CD4-positive, alpha-beta T cell treated with Interleukin-4 for 4 hours (primary cell): ENCODE measurements at places on chromosomes 11 and 22.
A peak's percentile ranks its signal among the peaks of the same experiment; 100 is the strongest.

- DNase-seq = no peak
These were observed 28.9 kb downstream of the DEUP1 start for GRCh38 chr11:93359396-93359795.

GRCh38 chr11:14635546-14635945 is 8.1 kb upstream of the PDE3B start:
- DNase-seq = peak; percentile 45

DNA sequence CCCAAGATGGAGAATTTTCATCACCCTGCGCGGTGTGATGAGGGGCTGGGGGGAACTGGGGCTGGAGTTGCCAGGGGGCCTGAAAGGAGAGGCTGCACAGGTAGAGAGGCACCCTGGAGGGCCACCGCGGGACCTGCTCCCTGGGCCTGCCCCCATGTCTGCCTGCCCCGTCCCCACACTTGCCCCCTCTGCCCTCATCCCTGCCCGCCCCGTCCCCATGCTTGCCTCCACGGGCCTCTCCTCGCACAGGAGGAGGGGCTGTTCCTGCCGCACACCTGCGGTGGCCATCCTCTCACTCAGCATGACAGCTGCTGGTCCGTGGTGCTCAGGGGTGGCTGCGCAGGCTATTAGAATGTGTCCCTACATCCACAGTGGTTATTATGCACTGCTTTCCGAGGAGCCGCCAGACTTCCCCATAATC is 43.5 kb downstream of the LINC01488 start:
- DNase-seq = no peak

DNA sequence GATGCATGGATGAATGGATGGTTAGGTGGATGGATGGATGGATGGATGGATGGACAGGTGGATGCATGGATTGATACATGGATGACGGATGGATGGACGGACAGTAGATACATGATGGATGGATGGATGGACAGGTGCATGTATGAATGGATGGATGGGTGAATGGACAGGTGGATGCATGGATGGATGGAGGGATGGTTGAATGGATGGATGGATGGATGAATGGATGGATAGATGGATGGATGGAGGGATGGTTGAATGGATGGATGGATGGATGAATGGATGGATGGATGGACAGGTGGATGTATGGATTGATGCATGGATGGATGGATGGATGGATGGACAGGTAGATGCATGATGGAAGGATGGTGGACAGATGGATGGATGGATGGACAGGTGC is 51.7 kb downstream of the MACROD1 start:
- no peak for DNase-seq

- DNase-seq = no peak
These were observed 86.4 kb upstream of the TMEM45B start for GRCh38 chr11:129729216-129729615.

- DNase-seq = no peak
These were observed 109.1 kb upstream of the LMO1 start for GRCh38 chr11:8372641-8373381.

DNA sequence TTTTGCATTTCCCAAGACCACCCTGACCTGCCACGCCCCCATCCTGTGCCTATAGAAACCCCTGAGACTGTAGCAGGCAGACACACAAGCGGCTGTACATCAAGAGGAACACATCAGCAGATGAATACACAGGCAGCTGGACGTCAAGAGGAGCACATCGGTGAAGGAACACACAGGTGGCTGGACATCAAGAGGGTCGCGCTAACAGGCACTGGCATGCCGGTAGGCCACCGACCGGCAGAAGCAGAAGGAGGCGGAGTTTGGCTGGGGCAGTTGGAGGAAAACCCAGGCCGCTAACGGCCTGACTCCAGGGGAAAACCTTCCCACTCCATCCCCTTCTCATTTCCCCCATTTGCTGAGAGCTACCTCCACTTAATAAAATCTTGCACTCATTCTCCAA is 5.4 kb upstream of the IPO7 start:
- no peak for DNase-seq

DNA sequence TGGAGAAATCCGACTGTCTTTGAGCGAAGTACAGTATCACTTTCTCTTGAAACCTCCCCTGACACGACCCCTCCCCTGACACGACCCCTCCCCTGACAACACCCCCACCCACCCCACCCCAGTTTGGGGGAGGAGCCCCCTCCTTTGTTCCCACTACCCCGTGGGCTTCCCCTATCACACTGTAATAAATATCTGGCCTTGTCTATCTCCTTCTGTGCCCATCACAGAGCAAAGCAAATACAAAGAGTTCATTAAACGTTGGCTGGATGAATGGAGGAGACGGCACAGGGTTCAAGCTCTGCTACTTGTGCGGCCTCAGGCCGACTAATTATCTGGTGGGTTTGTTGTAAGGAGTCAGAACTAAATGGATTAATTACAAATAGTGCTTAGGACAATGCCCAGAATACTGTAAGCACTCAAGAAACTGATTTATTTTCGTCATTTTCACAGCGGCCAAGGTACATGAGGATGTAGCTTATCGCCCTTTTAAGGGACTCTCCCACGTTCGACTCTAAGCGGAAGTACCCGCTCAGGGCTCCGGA is 628 bp upstream of the GGA1 start:
- no peak for DNase-seq

DNA sequence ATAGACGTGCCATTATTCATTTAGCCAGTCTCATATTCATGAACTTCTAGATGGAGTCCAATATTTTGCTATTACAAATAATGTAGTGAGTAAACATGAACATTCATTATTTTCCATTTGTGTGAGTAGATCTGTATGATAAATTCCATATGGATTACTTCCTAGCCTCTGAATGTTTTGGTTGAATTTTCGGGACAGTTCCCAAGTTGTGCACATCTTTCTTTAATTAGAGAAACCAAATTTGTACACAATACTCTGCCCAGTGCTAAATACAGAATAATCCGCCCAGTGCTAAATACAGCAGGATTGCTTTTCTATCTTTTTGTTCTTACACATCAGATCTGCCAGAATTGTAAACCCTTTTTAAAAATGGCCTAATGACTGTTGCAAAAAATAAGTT is 17.1 kb upstream of the APLP2 start:
- no peak for DNase-seq

GRCh38 chr11:131999084-131999483 is 628.7 kb downstream of the NTM start:
- no peak for DNase-seq

DNA sequence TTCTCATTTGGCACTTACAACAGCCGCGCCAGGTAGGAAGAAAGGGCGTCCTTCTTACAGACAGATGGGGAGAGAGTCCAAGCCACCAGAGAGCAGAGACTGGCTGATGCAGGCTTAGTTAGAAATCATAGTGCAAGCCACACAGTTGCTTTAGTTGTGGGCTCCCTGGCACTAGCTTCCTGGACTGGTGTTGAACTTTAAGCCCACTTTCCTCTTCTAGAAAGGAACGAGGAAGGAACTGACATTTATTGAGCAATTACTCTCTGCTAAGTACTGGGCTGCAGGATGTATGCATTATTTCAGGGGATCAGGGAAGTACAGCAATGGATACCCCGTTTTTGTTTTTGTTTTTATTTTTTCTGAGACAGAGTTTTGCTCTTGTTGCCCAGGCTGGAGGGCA is 3.0 kb downstream of the BACE1 start:
- DNase-seq = no peak

- DNase-seq = no peak
These were observed 7.5 kb downstream of the ALDH3B2 start for GRCh38 chr11:67666676-67667489.

DNA sequence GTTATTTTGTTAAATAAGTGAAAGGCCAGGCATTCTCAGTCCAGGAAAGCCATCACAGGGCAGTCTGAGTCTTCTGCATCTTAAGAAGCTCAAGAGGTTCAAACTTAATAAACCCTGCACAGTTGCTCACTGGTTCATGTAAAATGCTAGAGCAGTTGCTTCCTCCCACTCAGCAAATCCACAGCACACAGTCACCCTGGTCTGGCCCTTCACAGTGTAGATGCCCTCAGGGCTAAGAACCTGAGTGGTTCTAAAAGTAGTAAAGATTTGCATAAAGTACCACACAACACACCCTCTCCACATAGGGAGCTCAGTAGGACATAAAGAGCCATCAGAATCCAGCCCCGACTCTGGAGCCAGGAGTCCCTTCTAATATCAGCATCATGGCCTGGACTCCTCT is 58.7 kb downstream of the ZNF280B start:
- no peak for DNase-seq

- DNase-seq = no peak
These were observed 399.5 kb downstream of the ETS1 start for GRCh38 chr11:128187835-128188234.

- no peak for DNase-seq
These were observed 107.3 kb downstream of the ETS1 start for GRCh38 chr11:128480066-128480465.
